ENCODE measurements at places on chromosomes 16 and 17.

DNA sequence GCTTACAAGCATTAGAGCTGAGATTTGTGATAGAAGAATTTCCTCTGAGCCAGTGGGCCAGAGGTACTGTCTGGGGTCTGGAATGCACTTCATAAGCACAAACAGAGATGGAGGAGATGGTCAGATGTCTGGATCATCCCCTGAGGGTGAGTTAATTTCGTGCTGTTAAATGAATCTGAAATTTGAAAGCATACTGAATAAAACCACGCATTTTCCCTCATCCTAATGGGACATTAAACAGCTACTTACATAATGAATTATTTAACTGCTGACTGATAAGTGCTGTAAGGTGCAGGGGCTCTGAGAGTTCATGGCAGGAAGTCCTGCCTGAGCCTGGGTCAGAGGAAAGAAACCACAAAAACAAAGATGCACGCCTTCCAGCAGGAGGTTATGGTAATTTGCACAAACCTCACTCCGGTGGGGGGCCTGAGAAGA is 136.3 kb upstream of the XYLT1 start:
- DNase-seq, result no peak

DNA sequence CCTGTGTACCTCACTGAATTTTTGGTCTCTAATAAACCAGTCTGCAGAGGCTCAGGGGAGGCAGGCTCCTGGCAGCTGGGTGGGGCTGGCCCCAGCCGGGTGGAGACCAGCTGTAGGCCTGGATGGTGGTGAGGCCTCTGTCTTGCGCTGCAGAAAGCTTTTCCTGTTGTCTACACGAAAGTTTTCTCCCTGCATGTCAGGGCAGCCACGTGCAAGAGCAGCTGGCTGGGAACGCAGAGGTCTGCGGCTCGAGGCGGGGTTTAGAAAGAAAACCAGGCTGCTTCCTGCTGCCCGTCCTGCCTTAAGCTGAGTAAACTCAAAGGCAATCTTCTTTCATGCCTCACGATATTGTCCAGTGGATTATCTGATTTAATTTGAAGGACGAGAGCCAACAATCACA is 2.4 kb downstream of the SERPINF1 start:
- DNase-seq, result peak; percentile 70

DNA sequence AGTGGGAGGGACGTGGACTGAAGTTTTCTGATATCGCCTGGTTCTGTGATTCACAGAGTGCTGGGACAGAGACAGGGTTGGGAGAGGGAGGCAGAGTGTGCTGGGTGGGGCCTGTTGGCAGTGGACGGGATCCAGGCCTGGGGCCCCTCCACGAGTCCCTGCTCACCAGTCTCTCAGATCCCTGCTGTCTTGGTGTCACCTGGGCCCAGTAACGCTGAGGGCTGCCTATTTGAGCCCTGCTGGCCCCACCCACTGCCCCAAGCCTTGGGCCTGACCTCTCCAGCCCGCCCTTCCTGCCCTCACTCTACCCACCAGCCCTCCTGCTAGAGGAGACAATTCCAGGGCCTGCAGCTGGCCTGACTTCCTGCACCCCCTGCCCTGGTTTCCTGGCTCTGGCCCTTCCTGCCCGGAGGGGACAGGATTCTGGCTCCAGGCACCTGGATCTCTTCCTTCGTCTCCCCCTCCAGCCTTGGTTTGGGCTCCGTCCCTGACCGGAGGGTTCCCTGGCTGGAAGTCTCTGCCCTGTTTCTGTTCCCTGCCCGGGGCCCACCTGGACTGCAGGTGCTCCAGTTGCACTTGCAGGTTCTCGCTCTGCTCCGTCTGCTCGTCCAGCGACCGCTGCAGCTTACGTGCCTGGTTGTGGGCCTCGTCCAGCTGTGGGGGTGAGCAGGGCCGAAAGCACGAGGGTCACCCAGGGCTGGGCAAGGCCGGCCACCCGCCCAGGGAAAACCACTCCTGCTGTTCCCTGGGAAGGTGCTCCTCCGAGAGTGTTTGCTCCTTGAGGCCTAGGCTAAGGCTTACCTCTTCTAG is 21.4 kb downstream of the CCDC102A start:
- DNase-seq, result no peak

DNA sequence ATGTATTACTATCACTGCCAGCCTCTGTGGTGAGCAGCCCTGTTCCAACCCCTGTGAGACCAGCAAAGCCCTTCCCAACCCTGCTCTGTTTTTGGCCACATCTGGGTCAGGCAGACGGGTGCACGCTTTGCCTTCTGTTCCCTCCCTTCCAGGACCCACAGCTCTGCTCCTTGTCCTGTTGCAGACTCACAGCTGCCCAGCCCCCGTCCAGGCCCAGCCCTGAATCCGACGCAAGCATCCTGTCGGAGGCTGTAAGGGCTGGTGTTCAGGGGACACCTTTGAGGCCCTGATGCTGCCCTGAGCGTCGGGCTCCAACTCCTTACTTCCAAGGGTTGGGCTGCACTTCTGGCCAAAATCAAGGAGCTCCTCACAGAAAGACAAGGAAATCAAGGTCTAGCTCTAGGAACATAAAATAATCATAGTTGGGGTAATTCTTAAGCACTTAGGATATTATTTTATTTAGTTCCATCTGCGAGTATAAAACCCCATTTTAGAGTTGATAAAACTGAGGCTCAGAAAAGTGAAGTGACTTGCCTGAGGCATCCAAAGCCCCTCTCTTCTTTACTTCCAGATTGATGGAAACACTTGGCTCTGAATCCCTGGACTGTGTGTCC is 14.3 kb upstream of the SRCIN1 start:
- no peak for DNase-seq

DNA sequence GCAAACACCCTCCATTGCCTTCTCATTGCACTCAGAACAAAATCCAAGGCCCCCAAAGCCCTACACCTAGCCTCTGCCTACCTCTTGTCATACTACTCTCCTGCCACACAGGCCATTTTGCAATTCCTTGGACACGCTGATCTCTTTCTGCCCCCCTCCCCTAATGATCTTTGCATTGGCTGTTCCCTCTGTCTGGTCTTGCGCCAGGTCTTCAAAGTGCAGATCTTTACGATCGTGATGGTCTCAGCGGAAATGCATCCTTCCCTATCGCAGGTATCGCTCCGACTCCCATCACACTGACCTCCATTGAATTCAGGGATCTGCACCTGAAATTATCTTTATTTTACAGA is 777 bp upstream of the MOSMO start:
- peak; percentile 9 for DNase-seq

DNA sequence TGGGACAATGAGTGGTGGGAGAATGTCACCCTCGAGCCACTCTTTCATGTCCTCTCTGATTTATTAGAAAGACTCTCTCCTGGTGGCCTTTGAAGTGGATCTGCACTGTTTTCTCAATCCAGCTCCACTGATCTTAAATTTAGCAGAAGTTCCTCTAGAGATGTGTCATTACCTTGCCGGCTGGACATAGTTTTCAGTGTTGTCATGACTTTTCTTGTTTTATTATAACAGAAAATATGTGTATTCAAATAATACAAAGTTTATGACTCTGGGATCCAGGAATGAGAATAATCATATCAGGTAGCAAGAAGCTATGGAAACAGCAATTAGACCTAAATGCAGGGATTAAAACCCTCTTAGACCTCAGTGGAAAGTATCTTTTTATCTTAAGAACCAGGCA is 247.5 kb upstream of the ELAC2 start:
- DNase-seq, result no peak

GRCh38 chr17:16878606-16879005 is 93.3 kb downstream of the TNFRSF13B start:
- no peak for DNase-seq

- no peak for DNase-seq
These were observed 1.4 kb upstream of the BEAN1 start for GRCh38 chr16:66425651-66426050.

GRCh38 chr16:66874079-66874775 is 6.1 kb upstream of the PDP2 start:
- DNase-seq, result no peak

DNA sequence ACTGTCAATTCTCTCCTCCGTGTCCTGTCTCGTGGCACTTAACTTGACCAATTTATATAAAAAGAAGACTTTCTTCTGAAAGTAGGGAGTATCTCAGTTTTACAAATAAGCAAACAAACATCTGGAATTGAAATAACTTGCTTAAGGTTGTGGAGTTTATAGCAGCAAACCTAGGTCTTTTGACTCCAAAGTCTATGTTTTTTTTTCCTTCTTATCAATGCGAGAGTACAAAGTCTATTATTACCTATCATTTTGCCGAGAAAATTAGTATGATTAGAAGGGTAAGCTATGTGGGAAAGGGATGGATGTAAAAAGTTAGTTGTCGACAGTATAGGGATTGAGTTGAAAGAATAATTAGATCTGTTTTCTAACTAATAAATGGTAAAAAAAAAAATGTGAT is 50.4 kb downstream of the PPM1E start:
- DNase-seq, result no peak

DNA sequence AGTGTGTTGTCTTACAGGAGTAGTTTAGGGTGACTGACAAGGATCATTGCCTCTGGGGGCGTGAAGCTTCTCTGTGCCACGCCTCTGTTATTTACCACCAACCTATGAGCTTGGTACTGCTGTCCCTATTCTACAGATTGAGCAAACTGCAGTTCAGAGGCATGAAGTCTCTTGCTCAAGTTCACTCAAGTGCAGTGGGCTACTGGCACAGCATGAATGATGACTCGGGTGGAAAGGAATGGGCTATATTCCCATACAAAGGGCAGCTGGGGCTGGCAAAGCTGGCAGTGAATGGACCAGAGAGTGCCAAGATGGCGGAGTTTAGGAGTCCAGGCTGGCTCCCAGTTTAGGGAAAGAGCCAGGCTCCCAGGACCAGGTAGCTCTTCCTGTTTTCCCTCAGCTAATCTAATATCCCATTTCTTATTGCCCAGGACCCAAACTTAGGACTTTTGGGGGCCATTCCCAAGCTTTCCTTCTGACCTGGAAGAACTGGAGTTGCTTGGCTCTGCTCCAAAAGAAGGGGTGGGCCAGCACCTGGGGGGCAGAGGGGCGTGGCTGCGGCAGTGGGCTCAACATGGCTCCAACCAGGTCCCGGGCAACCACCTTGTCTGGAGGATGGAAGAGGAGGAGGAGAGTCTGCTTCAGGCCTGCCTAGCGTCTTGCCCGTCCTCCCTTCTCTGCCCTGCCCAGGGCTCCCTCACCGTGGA is 12.9 kb downstream of the PLK1 start:
- no peak for DNase-seq

DNA sequence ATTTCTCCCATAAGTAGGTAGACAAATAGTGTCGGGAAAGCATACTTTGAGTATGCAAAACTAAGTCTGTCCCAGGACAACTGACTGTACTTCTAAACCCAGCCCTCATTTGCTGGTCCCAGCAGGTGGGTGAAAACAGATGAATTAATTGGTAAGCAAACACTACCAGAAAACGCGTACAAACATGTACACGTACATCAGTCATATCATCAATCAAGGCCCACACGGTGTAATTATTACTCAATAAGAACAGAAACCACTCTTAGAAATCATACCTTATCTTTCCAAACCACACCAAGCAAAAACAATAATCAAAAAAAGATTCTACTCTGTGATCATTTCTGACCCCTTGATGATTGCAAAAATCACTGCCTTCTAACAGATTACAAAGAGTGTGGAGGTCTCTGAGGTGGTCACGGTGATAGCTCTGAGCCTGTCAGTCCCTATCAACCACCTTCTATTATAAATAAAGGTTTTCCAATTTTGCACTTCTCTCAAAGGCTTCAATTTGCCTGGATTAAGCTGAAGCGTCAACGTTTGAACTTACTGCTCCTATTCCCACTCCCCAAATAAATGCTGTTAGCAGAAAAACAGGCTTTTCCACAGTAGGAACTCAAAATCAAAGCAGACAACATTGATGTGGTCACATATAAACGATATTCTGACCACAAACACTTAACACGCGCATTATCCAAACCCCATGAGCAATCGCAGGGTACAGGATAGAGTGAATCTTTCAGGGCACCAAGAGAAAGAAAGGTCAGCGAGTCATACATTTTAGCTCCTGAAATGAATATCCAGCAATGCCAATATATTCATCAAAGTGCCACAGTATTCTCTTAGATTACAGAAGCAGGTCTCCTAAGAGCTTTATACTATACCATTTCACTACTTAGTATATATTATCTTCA is 211.9 kb downstream of the STX8 start:
- no peak for DNase-seq

GRCh38 chr16:63998-64913 is 8.2 kb downstream of the RHBDF1 start:
- DNase-seq, result no peak

DNA sequence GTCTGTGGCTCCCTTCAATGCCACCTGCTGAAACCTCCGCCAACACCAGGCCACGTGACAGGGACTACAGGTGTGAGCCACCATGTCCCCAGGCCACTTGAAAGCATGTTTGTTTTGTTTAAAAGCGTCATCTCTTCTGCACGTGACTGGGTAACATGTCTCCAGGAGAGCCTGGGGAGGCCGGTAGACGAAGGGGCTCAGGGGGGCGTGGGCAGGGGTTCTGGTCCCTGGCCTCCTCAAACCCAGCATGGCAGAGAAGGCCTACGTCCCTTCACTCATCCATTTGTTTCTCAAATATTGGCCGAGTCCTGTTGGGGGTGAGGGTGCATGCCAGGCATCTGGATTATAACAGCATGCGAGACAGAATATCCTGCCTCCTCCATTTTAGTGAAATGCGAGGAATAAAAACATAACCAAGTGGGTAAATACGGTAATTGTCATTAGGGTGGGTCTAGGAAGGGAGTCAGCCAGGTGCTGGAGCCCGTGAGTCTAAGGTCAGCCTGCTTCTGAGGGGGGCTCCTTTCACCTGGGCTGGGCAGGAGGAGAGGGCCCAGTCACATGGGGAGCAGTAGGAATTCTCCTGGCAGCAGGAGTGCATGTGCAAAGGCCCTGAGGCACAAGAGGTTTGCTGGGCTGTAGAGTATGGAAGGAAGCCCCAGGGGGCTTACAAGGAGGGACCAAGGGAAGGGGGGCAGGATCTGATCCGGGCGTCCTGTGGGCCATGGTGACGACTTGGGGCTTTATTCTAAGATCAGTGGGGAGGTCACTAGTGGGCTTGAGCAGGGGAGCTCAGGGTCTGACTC is 26.8 kb upstream of the CIBAR2 start:
- DNase-seq, result no peak

DNA sequence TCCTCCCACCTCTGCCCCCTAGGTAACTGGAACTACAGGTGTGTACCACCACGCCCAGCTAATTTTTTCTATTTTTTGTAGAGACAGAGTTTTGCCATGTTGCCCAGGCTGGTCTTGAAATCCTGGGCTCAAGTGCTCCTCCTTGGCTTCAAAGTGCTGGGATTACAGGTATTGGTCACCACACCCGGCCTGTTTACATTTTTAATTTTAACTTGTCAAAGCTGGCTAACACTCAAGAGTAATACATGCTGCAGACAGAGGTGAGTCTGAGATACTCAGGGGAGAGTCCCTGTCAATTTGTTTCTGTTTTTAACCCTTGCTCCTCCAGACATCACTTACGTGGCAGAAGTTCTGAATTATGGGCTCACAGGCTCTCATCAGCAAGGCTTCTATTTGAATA is 50.7 kb upstream of the CLEC18B start:
- no peak for DNase-seq

- DNase-seq, result no peak
These were observed 80.5 kb upstream of the CLEC18B start for GRCh38 chr16:74501484-74502478.
